ENCODE measurements at places on chromosomes 2 and 18.

DNA sequence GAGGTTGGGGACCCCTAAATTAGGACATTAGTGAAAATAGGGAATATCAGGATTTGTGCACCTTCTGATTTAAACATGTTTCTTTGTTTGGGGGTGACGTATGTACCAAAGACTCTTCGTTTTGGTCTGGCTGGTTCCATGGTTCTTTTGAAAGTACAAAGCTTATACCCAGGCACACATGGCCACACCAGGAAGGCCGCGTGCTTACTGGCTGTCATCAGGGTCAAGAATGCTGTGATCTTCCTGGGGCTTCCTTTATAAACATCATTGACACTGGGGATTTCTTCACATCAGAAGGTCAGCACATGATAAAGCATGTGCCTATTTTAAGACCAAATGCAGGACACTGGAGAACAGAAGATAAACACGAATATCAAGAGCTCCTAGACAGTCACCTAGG is 230.6 kb upstream of the ID2 start:
- DNase-seq: no peak

- no peak for DNase-seq
Measured at GRCh38 chr18:27143580-27144287, 41.4 kb downstream of the CHST9 start.

- no peak for DNase-seq
Measured at GRCh38 chr2:174342686-174343342, 8.1 kb downstream of the SP9 start.

- no peak for DNase-seq
Measured at GRCh38 chr2:167733747-167734146, 513.6 kb downstream of the STK39 start.

DNA sequence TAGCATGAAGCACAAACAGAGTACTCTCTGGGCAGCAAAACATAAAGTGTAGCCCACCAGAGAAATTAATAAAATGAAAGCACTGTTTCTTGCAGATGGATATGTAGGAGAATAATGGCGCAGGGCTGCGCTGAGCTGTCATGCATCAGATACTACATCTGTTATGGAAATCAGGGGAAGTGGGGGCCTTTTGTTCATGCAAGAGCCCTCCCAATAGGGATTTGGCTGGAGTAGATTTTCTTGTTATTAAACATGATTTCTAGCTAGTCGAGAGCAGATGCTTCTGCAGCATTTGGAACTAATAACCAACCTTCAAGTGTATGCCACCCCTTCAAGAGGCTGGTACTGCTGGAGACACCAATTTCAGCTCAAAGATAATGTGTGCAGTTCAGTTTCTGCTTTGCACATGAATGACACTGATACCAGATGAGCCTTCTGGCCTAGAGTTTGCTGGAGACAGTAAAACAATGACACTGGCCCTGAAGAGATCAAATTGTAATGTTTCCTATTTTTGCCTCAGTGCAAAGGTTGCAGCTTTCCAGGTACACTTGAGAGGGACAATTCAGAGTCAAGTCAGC is 58.0 kb downstream of the RND3 start:
- no peak for DNase-seq

DNA sequence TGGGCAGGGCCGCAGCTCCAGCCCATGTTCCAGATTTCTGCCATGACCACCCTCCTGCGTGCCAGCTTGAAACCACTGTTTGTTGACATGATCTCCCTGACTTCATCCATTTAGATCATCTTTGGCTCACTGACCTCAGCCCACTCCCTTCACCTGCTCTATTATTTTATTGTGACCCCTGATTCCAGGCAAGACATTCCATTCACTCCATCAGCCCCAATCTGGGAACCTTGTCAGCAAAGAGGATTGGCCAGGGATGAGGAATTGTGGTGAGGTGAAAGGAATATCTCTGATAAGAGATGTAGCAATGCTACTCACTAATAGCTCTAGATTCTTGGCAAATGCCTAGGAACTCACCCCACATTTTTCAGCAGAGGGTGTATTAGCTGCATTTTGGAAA is 174.2 kb downstream of the TMEM247 start:
- DNase-seq: no peak

- no peak for DNase-seq
Measured at GRCh38 chr2:178386986-178387597, 63.9 kb downstream of the PRKRA start.

- DNase-seq: no peak
Measured at GRCh38 chr2:238525990-238526389, 99.3 kb downstream of the ASB1 start.

DNA sequence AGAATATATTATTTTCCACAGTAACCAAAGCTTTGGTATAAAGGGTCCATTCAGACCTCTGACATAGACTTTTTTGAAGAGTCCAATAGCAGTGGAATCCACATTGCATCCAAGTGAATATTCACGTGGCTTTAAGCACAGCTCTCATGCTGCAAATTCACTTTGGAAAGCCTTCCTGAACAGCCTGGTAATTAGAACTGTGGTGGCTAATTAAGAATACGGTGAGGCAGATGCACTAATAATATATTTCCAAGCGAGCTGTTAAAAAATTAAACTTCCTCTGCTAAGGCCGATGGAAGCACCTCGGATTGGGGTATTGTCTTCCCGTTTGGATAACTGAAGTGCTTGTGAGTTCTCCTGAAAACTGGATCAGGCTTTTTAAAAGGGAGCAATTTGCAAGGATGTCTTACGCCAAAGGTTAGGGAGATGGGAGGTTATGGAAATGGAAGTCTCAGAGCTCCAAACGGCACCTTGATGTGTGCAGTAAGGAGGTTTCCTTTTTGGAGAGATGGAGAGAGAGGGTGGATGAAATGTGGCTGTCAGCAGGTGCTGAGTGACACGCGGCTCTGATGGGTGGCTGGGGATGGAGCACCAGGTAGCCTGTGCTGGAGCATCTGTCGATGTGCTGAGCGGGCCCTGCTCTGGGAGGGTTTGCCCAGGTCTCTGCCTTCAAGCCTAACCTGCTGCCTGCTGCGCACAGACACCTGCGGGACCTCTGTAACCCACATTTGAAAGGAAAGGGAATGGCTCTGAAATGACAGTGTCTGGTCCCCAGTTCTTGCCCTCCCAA is 37.5 kb downstream of the CABLES1 start:
- no peak for DNase-seq

GRCh38 chr2:53632714-53633113 is 134.9 kb upstream of the CHAC2 start:
- no peak for DNase-seq

DNA sequence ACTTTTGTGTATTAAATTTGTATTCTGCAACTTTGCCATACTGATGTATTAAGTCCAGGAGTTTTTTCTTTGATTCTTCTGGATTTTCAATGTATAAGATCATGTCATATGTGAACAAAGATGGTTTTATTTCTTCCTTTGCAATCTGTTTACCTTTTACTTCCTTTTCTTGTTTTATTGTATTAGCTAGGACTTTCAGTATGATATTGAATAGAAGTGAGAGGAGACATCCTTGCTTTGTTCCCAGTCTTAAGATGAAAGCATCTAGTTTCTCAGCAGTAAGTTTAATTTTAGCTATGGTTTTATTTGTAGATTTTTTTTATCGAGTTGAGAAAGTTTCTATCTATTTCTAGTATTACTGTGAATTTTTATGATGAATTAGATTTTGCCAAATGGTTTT is 25.5 kb downstream of the VRK2 start:
- no peak for DNase-seq

DNA sequence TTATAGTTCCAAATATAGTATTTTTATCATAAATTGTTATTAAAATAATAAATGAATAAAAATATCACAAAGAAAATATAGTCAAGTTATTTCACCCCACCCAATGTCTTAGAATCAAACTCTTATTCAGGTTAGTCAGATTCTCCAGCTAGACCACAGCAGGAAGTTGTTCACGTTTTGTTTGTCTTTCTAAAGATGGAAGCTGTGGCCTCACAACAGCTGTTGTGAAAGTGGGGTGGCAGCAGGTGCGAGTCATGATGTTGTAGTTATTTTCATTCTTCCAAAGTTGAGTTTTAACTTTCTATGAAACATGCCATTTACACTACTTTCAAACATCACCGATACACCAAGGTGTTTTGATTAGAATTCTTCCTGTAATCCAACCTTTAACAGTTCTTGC is 272.9 kb downstream of the SLC8A1 start:
- DNase-seq: no peak

GRCh38 chr2:159164457-159164911 is 122.0 kb downstream of the WDSUB1 start:
- DNase-seq: no peak

DNA sequence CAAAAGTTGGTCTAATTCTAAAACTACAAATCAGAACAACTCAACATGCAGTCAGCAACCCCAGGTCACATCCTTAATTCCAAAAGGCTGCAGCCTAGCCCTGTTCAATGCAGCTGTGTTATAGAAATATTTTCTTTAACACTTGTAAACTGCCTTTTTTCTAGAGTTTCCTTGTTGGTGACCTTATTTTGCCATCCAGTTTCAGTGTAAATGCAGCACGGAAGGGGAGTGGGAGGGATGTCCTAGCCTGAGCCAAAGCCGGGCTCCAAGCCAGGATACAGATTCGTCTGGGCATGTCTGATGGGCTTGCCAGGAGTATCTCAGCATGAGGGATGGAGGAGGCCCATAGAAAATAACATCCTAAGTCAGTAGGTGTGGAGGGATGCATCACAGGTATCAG is 17.7 kb upstream of the SP3 start:
- no peak for DNase-seq

- DNase-seq: no peak
Measured at GRCh38 chr2:173346035-173346434, 8.6 kb upstream of the CDCA7 start.

DNA sequence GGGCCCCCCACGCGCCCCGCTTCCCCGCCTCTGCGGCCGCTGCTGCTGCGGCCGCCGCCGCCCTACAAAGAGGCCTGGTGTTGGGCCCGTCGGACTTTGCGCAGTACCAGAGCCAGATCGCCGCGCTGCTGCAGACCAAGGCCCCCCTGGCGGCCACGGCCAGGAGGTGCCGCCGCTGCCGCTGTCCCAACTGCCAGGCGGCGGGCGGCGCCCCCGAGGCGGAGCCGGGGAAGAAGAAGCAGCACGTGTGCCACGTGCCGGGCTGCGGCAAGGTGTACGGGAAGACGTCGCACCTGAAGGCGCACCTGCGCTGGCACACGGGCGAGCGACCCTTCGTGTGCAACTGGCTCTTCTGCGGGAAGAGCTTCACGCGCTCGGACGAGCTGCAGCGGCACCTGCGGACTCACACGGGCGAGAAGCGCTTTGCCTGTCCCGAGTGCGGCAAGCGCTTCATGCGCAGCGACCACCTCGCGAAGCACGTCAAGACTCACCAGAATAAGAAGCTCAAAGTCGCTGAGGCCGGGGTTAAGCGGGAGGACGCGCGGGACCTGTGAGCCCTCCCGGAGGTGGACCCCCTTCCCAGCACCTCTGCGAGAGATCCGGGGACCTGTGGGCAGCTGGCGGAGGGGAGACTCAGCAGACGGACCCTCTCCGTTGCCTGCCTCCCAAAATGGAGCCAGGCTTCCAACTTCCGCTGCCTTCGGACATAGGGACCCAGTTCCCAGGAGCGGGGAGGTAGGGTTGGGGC is 1.9 kb downstream of the SP5 start:
- no peak for DNase-seq

DNA sequence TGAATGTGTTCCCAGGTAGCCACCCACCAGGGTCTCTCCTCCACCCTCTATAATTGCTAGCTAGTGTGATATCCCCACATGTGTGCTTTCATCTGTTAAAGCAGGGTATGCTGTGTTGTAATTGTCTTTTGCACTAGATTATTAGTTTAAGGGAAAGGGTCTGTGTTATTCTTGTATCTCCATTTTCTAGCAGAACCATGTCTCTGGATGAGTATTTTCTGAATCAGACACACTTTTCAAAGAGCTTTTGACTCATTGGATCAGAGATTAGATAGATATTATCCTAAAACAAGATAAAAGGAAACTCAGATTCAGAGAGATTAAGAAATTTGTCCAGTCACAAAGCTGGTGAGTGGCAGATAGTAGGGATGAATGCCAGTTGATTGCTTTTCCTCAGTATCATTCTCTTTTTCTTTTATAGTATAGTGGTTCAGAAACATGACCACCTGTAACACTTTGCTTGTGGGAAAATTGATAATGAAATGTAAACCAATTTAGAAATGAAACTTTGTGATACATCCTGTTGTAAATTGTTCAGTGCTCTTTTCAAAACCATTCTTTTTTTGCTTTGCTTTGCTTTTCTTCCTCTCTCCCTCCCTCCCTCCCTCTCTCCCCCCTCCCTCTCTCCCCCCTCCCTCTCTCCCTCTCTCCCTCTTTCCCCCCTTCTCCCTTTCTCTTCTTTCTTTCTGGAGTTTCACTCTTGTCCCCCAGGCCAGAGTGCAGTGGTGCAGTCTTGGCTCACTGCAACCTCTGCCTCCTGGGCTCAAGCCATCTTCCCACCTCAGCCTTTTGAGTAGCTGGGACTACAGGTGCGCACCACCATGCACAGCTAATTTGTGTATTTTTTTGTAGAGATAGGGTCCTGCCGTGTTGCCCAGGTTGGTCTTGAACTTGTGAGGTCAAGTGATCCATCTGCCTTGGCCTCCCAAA is 7.4 kb downstream of the MIB1 start:
- DNase-seq: no peak

DNA sequence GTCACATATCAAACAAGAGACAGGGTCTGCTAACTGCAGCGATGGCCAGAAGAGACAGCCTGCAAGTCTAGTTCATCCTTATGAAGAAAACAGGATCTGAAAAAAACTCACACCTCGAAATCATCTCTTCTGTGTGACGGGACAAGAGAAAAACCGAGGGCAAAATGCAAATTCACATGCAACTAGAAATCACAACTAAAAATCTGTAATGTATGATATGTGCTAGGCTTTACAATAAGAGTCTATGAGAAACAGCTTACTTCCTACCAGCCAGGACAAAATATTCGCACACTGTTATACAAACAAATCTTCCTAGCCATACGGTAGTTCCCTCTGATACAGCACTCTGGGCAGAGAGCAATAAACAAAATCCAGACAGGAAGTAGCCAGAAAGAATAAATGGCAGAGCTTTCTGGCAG is 48.8 kb downstream of the ANKRD44 start:
- DNase-seq: no peak

GRCh38 chr2:159267921-159268320 is 18.6 kb downstream of the WDSUB1 start:
- DNase-seq: no peak

DNA sequence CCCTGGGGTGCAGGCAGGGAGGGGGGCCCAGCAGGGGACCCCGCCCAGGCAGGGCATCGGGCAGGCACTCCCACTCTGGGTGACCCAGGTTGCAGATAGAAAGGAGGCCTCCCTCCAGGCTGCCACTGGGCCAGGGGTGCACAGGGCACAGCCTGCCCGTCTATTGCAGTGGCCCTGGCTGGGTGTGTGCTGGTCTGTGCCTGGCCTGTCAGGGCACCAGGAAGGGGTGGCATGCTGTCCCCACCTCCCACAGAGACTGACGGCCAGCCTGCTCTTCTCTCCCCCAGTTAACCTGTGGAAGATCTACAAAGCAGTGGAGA is 12.9 kb downstream of the ARID5A start:
- no peak for DNase-seq

GRCh38 chr2:167127135-167127534 is 238.9 kb downstream of the XIRP2 start:
- DNase-seq: no peak

DNA sequence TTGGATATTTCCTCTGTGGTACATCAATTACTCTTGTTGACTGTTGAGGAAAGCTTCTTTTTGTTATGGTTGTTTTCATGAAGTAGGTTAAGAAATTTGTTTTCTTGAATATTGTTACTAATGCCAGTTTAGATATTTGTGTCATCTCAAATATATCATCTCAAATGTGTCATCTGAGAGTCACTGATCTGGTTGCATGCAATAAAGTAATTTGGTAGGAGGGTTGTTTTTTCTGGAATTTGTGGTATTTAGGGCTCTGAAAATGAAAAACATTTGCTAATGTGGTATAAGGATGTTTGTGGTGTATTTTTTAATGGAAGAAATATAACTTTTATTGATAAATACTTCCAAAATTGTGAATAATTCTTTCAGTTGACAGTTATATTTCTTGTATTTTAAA is 117.7 kb downstream of the GREB1L start:
- no peak for DNase-seq

All from HEK293T (cell line).